ENCODE measurements at places on chromosomes 13 and 19.
A peak's percentile ranks its signal among the peaks of the same experiment; 100 is the strongest.

- DNase-seq = peak; percentile 17
Measured at GRCh38 chr13:28299916-28300315, 161.6 kb downstream of the PAN3 start.

DNA sequence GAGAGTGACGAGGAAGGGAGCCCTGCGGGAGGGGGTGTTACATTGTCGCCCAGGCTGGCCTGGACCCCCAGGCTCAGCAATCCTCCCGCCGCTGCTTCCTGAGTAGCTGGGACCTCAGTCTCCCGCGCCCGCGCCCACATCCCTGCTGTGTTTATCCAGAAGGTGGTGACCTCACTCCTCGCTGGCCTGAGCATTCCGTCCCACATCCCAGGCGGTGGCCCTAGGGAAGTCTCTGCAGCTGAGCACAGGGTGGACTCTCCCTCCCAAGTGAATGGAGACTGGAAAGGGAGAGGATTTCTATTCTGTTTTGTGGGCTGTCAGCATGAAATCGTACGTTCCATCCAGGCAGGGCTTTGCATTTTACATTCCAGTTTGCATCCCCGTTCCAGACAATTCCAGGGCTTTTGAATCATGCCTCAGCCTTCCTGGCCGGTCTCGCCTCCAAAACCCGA, 401 bp upstream of the ZNF765 start:
- peak; percentile 61 for DNase-seq

GRCh38 chr13:103099722-103100293, 33.6 kb upstream of the SLC10A2 start:
- no peak for DNase-seq

DNA sequence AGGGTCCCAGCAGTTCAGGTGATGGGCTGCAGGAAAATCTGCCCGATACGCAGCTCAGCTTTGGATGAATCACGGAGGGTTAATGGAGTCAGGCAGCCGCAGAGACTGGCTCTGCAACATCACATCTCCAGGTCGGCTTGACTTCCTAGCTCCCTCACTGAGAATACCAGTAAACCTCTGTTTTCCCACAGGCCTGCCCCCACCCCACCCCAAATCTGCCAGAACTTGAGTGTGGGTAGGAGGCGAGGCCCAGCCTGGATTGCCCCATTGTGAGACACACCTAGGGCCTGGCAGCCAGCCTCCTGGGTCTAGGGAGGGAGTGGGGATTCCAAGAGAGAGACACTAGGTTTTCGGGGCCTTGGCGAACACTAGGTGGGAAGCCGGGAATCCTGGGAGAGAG, 3.7 kb upstream of the KRTDAP start:
- DNase-seq = no peak

- no peak for DNase-seq
Measured at GRCh38 chr19:35780717-35781116, 5.4 kb downstream of the ARHGAP33 start.

GRCh38 chr19:38063928-38064327, 156.9 kb downstream of the SIPA1L3 start:
- no peak for DNase-seq

GRCh38 chr19:48804496-48804895, 6.3 kb downstream of the BCAT2 start:
- no peak for DNase-seq

DNA sequence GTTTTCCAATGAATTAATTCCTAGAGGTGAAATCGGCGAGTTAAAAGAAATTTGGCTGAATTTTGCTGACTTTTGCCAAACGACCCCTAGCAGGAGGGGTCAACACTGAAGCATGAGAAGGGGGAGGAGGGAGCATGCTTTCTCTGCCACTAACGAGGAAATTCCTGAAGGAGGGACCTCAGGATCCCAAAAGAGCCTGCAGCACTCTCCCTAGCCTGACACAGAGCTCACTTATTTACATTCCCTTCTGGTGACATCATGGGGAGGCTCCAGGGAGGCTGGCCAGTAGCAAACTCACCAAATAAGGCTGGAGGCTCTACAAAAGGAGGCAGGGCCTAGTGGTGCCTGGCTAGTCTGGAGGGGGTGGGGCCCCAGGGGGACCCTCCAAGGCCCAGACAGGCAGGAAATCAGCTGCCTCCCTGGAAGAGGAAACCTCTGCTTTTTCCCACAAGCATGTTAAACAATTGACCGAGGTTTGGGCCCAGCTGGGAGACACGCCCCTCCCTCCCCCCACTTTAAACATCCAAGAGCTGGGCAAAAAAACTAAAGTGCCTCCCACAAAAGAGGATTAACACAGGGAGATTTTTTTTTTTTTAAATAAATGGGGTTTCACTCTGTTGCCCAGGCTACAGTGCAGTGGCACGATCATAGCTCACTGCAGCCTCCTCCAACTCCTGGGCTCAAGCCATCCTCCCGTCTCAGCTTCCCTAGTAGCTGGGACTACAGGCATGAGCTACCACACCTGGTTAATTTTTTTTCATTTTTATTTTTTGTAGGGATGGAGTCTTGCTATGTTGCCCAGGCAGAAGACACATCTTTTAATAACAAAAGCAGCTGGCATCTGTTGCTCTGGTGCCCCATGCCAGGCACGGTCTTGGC, 2.1 kb downstream of the DAPK3 start:
- peak; percentile 99 for DNase-seq

DNA sequence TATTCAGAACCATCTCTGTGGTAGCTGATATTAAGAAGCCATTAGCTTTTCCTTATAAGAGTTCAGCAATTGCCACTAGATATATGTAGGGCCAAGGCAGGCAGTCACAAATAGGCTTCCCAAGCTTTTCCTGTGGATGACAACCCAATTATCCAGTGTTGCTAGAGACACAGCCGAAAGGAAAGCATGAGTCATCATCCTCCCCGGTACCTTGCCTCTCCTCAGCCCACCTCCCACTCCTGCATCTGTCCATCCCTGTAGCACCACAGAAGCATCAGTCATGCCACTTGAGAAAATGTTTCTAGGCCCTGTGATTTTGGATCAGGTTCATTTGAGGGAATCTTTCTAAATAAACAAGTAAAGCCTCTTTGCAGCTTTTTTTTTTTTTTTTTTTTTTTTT, 204.3 kb downstream of the DNAJC15 start:
- DNase-seq = no peak

- DNase-seq = no peak
Measured at GRCh38 chr19:55683449-55684261, 8.6 kb downstream of the EPN1 start.

GRCh38 chr13:24086642-24087041, 73.9 kb upstream of the SPATA13 start:
- DNase-seq = no peak

DNA sequence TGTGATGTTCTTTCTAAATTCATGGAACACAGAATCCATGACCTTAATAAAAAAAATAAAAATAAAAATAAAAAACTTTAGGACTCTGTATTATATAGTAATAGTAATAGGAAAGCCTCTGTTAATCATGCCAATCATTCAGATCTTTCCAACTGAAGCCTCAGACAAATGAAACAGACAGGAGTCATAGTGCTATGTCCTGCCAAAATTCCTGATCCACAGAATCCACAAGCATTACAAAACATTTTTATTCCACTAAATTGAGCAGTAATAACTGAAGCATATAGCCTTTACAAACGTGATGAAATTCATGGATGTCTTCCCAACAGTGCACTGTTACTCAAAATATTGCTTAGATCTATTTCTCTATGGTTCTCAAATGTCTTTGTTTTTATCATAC, 820.6 kb upstream of the PCDH9 start:
- peak; percentile 2 for DNase-seq

DNA sequence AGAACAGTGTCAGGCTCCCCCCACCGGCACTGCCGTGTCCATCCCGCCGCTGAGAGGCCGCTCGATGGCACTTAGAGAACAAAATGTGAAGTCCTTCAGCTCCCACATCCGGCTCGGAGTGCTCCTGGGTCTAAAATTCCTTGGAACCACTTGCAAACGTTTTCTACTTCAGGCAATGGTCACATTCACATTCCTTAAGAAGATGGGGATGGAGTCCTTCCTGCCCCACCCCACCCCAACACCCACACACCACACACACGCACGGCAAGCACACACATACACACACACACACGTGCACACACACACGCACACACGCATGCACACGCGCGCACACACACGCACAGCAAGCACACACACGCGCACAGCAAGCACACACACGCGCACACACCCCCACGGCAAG, 83.4 kb downstream of the SOX1 start:
- no peak for DNase-seq

- DNase-seq = no peak
Measured at GRCh38 chr13:39452417-39452816, 150.6 kb downstream of the LHFPL6 start.

- DNase-seq = peak; percentile 19
Measured at GRCh38 chr19:13428352-13428751, 77.9 kb downstream of the CACNA1A start.

DNA sequence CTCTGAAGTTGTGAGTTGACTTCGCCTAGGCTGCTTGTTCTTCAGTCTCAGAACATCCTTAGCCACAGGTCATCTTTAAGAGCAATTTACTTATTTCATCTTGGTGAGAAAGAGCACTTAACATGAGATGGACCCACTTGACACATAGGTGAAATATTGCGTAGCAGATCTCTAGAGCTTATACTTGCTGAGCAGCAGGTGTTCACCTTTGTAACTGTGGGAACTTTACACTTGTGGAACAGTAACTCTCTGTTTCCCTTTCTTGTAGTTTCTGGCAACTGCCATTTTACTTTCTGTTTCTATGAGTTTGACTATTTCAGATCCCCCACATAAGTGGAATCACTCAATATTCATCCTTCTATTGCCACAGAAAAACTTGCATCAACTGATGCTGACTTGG, 95.7 kb downstream of the SLC10A2 start:
- DNase-seq = no peak

DNA sequence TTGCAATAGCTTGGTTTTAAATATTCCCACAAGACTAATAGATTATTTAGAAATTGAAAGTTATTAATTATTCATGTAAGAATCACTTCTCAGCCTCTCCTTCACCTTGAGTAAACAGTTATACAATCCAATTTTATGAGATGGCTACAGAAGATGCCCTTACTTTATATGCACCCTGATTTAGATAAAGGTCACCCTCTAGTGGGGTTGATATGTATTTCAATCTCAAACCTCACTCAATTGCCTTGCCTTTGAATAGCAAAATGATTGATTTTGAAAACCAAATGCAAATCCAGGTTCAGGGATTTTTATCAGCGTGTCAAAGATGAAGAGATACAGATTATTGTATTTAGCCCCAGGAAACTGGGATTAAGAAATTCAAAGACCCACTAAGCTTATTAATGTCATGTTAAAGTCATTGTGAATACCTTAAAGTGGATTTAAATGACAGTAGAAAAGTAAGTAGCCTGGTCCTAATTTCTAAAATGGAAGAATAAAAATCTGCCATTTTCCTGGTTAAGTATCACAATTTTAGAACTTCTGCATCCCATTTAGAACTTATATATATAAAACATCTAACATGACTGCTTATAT, 305.1 kb downstream of the ITGBL1 start:
- DNase-seq = peak; percentile 70

DNA sequence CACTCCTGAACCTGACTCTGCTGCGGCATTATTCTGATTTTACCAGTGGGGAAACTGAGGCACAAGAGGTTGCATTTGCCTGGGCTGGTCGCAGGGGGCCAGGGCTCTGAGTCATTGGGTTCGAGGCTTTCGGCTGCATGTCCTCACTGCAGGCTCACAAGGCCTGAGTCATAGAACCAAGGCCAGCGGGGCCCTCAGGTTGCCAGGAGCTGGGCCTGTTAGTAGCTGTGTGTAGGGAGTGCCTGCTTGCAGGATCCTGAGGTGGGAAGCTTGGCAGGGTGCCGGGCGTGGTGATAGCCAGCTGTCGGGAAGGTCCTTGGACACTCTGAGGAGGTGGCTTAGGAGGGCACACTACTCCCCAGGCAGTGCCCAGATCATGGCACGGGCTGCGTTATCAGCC, 21.6 kb upstream of the F2RL3 start:
- no peak for DNase-seq

DNA sequence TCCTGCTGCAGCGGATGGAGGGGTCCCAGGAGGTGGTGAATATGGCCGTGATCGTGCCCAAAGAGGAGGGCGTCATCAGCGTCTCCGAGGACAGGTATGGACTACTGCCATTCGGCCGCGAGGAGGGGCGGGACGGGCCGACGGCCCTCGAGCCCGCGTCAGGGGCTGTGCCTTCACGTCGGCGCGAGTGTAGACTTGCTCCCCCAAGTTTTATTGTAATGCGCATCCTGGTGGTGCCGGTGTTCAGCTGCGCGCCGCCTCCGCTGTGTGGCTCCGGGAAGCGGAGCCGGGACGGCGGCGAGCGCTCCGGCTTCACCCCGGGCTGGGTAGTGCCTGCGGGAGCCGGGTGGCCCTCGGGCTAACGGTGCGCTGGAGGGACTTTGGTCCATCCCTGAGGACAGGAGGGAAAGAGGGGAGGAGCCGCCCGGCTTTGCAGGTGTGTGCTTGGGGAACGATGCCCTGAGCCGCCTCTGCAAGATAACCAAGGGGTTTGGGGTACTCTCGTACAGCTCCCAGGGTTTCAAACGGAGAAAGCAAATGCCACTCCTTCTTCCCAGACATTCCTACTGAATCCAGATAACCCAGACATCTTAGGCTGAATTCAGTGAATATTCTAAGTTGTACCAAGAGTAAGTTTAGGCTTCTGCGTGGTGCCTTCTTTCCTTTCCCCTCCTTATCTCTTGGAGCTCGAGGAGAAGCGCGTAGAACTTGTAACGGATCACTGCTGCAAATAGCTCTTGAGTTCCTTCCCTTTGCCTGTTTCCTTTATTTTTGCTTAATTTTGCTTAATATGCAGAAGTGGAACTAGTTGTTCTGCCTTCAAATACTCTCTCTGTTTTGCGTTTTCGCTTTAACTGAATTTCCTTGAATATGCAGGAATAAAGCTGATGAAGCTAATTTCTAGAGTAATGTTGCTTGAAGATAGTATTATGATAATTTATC, 740 bp downstream of the WDFY2 start:
- DNase-seq = peak; percentile 72

GRCh38 chr13:33745370-33746324, 72.3 kb upstream of the RFC3 start:
- DNase-seq = no peak

DNA sequence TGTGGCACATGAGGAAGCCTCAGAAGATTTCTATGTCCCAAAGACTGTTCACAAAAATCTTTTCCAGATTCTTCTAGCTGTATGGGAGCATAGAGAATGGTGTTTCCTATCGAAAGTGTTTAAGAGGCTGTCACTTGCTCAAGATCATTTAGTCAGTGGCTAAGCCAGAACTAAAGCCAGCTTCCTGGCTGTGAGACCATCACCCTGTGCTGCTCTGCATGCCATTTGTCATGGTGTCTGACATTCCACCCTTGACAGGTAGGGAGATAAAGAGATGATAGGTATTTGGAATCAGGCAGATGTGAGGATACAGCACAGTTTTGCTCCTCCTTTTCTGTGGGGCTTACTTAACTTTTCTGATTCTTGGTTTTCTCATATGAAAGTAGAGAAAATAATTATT, 177.3 kb downstream of the DNAJC15 start:
- DNase-seq = no peak
